Fibroblast of the aortic adventitia (primary cell): ENCODE measurements at places on chromosomes 7 and 10. TPM values are rescaled to one million over a fixed set of nuclear protein-coding genes. Genes with fewer than 3 reads are reported as not detected.

DNA sequence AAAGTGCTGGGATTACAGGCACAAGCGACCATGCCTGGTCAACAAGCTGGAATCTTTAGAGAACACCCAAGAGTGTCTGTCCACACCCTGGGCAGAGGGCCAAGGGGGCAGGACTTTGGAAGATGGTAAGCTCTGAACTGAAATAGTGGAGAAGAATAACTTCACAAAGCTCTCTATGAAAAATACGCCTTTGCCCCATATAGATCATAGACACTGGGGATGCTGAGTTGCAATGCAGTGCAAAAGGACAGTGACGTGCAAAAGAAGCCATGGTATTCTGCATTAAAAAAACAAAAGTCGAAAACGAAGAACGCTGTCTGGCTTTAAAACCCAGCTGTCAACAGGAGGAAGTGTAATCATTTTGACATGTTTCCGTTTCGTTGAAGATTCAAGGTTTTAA lies 353.6 kb downstream of the CALN1 start:
- DNase-seq = no peak

DNA sequence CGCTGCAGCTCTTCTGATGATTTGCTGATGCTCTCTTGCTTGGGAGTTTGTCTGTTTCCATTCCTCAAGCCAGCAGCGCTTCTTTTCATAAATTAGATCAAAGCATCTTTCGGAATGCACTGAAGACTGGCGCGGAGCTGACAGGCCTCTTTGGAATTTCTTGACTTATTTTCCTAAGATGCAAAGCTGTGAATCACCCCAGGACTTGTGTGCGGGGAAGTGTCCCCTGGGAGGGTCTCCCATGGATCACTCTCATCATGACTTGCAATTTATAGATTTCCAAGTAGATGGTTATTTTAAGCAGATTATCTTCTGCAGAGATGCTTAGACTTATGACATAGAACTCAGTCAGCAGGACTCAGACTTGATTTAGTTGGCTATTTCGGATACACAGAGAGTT lies 467.2 kb downstream of the TCERG1L start:
- no peak for DNase-seq

DNA sequence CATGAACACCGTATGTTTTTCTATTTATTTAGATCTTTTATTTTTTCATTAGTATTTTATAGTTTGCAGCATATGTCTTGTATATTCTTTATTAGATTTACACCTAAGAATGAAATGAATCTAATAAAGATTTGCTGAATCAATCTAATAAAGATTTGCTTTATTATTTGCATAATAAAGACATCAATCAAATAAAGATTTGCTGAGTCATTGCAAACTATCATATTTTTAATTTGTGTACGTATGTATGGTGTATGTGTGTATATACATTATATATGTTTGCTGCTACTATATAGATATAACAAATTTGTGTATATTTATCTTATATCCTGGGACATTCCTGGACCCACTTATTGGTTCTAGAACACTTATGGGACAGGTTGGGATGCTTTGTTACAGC lies 147.5 kb downstream of the PTN start:
- DNase-seq = no peak

- DNase-seq = no peak
Measured at GRCh38 chr7:82690929-82691328, 247.4 kb upstream of the CACNA2D1 start.

The PODXL gene
- total RNA-seq = 2.3 and 7.3 TPM in 2 replicates

The STEAP4 gene
- total RNA-seq = 1.8 and 2.1 TPM in 2 replicates

DNA sequence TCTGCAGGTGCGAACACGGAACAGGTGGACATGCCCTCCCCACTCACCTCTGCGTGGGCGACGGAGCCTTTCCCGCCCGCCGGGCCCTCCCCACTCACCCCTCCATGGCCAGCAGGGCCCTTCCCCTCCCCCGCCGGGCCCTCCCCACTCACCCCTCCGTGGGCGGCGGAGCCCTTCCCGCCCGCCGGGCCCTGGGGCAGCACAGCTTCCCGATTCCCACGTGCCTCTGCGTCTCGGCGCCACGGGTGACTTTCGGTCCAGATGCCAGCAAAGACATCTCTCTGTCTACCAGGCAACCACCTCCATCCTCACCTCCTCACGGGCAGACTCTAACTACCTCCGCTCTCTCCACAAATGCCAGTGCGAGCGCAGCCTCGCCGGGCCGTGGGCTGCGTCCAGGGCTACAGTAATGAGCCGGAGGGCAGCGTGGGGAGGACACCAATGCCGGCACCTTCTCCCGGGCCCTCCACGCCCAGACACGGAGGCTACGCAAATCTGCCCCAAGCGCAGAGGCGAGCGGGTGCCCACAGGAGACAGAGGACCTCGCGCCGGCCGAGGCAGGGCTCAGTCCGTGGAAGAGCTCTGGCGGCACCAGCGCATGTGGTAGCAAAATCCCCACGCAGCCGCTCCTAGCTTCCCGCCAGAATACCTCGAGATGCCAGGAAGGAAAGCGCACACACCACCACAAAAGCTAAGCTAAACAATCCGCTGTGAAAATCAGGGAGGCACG lies 21.8 kb downstream of the GPER1 start:
- DNase-seq = no peak

DNA sequence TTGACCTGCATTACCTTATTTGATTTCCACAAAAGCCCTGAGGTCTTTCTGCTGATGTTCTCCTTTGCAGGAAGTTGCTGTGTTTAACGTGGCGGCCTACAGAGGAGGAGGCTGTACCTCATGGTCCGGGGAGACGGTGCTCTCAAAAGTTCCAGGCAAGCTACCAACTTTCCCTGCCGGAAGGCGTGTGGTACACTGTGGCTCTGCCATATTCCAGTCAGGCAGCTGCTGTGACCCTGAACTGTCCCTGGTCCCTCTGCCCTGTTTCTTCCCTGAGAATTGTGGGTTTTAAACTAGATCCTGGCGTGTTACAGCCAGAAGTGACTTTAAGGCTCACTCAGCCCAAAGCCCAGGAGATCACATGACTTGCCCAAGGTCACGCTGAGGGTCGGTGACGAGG lies 139.2 kb downstream of the TEX36 start:
- no peak for DNase-seq

The ANKMY2 gene
- 24.9 and 30.2 TPM in 2 replicates for total RNA-seq

The RAPGEF5 gene
- 1.5 and 4.2 TPM in 2 replicates for total RNA-seq

- no peak for DNase-seq
Measured at GRCh38 chr7:84389242-84389641, 194.7 kb upstream of the SEMA3A start.

The AS3MT gene
- total RNA-seq = 2.9 and 7.0 TPM in 2 replicates

DNA sequence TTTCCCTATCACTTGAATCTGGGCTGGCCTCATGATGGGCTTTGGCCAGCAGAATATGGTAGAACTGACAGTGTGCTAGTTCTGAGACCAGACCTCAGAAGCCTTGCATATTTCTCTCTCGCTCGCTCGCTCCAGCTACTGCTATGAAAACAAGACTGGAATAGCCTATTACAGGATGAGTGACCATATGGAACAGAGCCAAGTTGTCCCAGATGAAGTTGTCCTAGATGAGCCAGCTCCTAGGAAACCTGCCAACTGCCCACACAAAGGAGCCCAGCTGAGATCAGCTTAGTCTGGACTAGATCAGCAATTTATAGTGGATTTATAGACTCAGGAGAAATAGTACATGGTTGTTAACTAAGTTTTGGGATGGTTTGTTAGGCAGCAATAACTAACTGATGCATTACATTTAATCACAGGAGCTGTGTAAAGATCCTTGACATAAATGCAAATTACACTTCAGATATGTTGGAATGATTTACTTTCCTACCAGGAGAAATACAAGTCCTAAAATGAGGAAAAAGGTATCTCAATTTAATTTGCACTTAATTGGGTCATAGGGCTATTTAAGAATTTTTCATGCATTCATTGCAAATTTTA lies 6.8 kb upstream of the HECW1 start:
- DNase-seq = peak; percentile 11

The CLCN1 gene
- 0.16 TPM in 1 of 2 replicates, not detected in the other for total RNA-seq

GRCh38 chr7:15399441-15399840 lies 162.4 kb downstream of the AGMO start:
- DNase-seq = peak; percentile 52

DNA sequence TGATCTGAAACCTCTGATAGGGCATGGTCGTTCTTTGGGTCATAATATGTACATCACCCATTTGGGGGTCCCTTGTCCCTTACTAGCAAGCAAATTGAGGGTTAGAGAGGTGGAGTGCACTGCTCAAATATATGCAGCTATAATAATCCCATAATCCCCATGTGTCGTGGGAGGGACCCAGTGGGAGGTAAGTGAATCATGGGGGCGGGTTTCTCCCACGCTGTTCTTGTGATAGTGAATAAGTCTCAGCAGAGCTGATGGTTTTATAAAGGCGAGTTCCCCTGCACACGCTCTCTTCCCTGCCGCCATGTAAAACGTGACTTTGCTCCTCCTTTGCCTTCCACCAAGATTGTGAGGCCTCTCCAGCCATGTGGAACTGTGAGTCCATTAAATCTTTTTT lies 262.7 kb downstream of the BMPER start:
- no peak for DNase-seq

DNA sequence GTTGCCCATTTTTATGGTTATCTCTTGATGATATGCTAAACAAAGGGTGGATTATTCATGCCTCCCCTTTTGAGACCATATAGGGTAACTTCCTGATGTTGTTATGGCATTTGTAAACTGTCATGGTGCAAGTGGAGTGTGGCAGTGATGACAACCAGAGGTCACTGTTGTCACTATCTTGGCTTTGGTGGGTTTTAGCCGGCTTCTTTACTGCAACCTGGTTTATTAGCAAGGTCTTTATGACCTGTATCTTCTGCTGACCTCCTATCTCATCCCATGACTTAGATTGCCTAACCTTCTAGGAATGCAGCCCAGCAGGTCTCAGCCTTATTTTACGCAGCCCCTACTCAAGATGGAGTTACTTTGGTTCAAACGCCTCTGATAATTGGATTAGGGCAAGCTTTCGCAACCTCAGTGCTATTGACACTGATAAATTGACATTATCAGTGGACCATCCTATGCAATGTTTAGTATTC lies 36.9 kb downstream of the BAG3 start:
- DNase-seq = no peak

DNA sequence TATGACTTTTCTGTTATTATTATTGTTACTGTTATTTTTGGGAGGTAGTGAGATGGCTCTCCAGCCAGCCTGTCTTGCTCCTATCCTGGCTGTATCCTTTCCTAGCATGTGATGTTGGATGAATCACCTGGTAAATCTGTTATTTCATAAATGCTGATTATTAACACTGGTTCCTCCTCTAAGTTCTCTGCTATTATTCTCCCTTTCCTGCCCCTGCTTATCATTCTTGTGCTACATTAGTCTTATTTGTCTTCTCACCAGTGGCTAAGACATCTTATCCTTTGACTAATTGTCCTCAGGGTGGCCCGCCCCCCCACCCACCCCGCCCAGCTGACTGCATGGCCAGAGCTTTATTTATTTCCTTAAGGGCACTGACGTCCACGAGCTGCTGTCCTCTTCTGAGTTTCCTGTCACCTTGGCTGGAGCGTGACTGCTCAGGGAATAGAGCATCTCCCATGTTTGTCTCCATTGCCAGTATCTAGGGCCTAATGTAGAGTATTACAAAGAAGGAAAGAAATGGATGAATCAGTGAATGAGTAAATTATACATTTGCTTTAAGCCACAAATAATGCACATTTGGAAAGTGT lies 110.1 kb upstream of the KLF6 start:
- DNase-seq = peak; percentile 77

DNA sequence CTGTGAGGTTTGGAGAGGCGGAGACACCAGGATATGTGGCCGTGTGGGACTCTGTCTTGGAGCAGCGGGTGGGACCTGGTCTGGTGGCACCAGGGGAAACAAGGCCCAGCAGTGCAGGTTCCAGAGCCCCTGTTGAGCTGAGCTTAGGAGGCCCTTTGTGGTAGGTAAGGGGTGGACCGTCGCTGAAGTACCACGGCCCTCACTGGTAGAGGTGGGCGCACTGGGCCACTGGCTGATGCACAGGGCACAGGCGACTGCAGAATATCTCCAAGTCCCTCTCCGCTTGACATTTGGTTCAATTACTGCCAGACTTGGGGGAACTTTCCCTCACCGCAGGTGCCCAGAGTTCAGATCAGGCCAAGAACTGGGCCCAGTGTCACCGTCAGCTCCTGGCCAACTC lies 27.3 kb downstream of the DOCK1 start:
- DNase-seq = no peak

- DNase-seq = no peak
Measured at GRCh38 chr10:49347827-49348226, 48.1 kb downstream of the DRGX start.

DNA sequence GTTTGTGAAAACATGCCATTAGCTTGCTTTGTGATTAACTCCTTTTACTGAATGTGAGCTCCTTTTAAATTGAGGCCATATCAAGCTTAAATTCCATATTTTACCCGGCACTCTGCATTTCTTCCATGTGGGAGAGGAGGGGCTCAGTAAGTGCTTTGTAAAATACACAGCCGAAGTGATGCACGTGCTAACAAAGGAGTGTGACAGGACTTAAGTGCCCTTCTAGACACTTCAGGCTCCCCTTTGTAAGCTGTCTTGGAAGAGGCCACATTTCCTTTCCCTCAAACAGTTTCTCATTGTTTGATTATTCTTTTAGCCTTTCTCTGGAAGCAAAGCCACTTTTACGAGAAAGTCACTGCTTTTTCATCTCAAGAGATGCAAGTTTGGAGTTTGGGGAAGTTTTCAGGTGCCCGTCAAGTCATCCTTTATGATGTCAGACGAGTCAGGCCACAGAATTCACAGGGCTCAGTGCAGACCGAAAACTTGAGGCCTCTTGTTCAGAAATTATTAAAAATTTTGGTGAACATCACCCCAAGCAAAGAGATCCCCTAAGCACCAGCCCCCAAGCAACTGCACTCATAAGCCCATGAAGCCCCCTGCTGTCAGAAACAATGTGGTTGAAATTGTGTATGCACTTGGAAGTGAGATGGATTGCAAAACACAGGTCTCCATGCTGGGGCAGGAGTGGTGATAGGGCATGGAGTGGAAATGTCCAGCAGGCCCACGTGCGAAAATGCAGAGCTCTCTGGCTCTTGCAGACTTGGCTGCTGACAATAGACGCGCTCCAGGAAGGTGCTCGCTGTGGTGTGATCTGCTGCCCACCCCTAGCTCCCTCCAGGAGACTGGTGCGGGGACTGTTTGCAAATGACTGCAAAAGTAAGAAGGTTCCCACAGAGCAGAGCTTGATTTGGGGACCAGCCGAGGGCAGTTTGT lies 11.5 kb downstream of the IKZF1 start:
- no peak for DNase-seq

GRCh38 chr10:80200687-80201086 lies 4.7 kb downstream of the ANXA11 start:
- DNase-seq = no peak

The CALN1 gene
- not detected in 2 replicates for total RNA-seq
